NCI-H1105 treated with DMSO at 0.1 percent for 48 hours (cell line): ENCODE measurements at places on chromosomes 1 and 21.

DNA sequence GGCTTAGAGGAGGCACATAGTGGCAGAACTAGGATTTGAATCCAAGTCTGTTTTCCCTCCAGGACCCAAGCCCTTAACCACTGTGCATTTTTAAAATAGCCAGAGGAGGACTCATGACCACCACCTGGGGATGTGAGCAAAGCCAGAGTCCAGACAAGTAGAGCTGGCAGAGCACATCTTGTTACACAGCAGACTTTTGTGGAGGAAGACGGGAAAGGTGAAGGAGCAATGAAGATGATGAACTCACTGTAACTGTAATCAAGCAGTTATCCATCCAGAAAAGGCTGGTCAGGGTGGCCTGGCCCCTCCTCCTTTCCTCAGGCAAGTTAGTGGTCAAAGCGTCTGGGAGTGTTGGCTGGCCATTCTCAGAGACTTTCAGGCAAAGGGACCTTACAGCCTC, 50.9 kb downstream of the SLC44A3 start:
- no peak for DNase-seq

DNA sequence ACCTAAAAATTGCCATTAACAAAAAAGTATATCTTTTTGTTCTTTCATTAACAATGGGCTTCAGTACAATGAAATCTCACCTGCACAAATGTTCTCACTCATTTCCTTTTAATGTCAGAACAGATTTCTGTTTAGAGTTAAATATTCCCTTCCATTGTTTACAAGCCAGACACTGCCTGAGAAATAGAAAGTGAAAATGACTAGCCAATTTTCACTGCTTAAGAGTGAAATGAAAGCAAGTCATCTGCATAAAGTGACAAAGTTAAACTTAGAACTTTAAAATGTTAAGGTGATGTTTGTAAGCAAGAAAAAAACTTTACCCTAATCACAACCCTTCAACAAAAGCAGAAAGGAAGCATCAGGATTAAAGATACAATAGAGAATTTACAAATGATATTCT, 27.5 kb downstream of the COA6 start:
- DNase-seq: no peak

DNA sequence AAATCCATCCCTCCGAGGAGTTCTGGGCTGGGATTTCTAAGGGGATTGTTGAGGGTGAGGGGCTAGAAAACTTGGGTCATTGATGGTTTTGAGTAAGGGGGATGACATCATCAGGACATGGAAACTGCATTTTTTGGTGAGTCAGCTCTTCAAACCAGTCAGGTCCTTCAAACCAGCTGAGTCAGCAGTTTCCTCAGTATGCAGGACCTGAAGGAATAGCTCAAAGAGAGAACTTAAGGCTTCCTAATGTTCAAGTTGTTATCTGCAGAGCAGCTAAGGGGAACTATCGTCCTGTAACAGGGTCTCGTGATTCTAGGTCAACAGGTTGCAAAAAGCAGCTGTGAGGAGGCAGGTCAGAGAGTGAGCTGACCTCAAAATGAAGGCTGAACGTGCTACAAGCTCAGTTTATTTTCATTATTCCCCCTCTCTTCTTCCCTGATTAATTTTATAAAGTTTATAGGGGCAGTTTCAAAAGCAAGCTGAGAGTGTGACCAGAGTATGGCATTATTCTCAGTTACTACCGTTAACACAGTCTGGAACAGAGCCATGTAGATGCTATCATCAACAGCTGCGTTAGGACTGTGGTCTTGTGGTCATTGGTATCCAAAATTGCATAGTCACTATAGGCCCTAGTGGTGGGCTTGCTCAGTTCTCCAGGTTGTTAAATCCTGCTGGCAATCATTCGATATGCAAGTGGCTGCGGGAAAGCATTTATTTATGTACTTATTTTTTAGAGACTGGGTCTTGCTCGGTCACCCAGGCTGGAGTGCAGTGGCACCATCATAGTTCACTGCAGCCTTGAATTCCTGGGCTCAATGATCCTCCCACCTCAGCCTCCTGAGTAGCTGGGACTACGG, 10.7 kb upstream of the SDC3 start:
- DNase-seq: no peak

DNA sequence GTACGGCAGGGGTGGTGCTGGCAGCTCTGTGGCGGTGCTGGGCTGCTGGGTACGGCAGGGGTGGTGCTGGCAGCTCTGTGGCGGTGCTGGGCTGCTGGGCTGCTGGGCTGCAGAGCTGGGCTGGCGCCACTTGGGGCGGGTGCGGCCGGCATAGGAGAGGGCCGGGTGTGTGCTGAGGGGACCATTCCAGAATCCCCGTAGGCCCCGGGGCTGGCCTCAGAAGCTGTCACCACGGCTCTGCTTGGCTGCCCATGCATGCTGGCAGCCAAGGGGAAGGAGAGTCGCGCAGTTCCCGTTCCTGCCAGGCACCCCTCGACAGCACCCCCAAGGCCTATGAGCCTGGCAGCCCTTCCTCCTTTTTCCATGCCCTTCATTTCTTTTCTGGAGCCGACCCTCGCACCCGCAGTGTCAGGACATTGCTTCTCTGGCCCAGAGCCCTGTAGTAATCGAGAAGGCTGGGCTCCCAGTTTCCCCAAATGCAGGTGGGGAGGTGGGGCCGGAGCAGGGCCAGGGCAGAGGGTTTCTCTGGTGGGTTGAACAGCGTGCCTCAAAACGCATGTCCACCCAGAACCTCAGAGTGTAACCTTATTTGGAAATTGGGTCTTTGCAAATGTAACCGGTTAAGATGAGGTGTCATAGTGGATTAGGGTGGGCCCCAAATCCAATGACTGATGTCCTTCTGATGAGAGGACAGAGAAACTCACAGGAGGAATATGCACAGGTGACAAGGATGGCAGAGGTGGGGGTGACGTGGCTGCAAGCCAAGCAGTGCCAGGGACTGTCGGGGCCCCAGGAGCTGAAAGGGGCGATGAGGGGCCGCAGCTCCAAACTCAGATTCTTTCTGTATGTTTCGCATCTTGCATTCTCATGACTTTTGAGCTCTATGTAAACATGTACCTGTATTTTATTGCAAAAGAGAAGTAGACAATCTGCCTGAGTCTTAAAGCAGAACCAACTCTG, 71.0 kb upstream of the ACTRT2 start:
- no peak for DNase-seq

DNA sequence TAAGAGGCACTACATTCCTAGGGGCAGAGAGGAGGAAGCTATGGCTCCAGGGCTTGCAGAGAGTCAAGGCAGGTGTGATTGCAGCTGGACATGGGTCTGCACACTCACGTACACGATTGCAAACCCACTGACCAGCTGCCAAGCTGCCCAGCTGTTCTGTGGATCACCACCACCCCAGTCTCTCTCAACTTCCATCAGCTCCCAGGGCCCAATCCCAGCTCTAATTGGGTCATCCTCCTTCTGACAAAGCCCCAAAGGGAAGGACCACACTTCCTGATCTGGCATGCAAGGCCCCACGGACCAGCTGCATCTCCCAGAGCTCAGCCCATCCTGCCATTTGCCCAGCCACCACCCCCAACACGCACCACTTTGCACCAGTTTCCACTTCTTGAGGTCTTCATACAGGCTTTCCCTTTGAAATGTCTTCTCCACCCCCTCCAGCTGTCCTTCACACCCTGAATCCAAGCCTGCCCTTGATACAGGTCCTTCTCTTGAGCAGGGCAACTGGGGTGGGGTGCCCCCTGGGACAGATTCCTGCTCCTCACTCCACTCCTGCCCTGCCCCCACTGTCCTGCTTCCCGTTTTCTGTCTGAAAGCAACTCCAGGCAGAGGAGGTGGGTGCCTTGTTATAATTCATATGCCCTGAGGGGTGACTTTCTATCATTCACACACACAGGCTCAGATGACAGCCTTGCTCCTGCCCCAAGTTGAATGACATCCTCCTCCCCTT, 179.4 kb upstream of the EDN2 start:
- no peak for DNase-seq
